A549 treated with RU486 at 1 μM for 4 hours (cell line): ENCODE measurements at places on chromosomes 2 and 18. TPM values are rescaled to one million over a fixed set of nuclear protein-coding genes. Genes with fewer than 3 reads are reported as not detected.

Gene GPR55
- not detected in 5 replicates for total RNA-seq

Gene RAB31
- 22.1 to 33.5 TPM (median 28.0 TPM) in 5 replicates for total RNA-seq

Gene IL1F10
- not detected in 5 replicates for total RNA-seq

Gene GREB1L
- 0.95 to 2.5 TPM (median 2.3 TPM) in 5 replicates for total RNA-seq

Gene DNER
- total RNA-seq = 3.3 to 7.7 TPM (median 5.6 TPM) in 5 replicates

Gene CAVIN2
- 6.9 to 13.5 TPM (median 12.4 TPM) in 5 replicates for total RNA-seq

Gene ANTXR1
- 105 to 165 TPM (median 147 TPM) in 5 replicates for total RNA-seq

Gene TMEM87B
- 8.3 to 20.0 TPM (median 18.8 TPM) in 5 replicates for total RNA-seq

Gene PROKR1
- not detected in 5 replicates for total RNA-seq

Gene STARD6
- not detected in 5 replicates for total RNA-seq

Gene RAB12
- 19.8 to 33.6 TPM (median 29.8 TPM) in 5 replicates for total RNA-seq

Gene KIF1A
- total RNA-seq = 0.56 to 0.75 TPM (median 0.66 TPM) in 5 replicates
